ENCODE measurements at places on chromosomes 11 and 22. TPM values are rescaled to one million over a fixed set of nuclear protein-coding genes. Genes with fewer than 3 reads are reported as not detected.

DNA sequence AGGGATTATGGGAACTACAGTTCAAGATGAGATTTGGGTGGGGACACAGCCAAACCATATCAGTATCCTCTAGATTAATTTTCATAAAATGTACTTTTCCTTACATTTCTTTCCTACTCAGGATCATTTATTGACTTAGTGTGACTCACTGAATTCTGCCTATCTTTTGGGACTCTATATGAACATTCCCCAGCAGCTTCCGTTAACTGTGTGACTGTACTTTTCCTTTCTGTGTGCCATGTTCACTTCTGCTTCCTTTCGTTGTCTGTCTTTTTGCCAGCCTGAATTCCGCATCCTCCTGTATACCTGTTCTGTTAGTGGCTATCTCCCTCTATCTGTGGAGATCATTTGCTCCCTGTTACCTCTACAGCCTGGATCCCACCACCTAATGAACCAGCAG, 48.8 kb downstream of the SPECC1L start:
- H3K27ac ChIP-seq, result no peak overlapping the region
- H3K4me3 ChIP-seq, result no peak overlapping the region
- H3K36me3 ChIP-seq, result peaks cover 66% of the 10 kb centered on the region
- H3K4me1 ChIP-seq, result no peaks in the 10 kb centered on the region
- DNase-seq, result no peak

GRCh38 chr11:18383388-18384156, 10.8 kb upstream of the LDHA start:
- no peak overlapping the region for H3K4me3 ChIP-seq
- no peaks in the 10 kb centered on the region for H3K36me3 ChIP-seq
- H3K4me1 ChIP-seq, result no peaks in the 10 kb centered on the region
- no peak overlapping the region for H3K27ac ChIP-seq
- DNase-seq, result peak; percentile 46

DNA sequence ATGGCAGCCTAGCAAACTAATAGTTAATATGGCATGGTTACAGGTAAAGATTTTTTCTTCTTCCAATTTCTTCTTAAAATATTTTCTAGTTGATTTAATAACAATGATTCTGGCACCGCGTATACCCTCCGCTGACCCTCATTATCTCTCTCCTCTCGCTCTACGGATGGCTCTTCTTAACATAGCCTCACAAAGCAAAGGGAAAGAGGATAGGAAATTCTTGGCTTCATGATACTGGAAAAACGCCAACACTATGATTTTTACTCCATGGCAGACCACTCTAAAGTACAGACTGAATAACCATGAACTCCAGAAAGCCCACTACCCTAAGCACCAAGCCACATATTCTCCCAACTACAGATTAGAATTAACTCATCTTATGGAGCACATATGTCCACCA, 6.1 kb downstream of the PI4KA start:
- no peaks in the 10 kb centered on the region for H3K27me3 ChIP-seq
- no peak overlapping the region for H3K4me3 ChIP-seq
- H3K36me3 ChIP-seq, result no peaks in the 10 kb centered on the region

The YWHAH gene
- total RNA-seq, result 250 TPM

DNA sequence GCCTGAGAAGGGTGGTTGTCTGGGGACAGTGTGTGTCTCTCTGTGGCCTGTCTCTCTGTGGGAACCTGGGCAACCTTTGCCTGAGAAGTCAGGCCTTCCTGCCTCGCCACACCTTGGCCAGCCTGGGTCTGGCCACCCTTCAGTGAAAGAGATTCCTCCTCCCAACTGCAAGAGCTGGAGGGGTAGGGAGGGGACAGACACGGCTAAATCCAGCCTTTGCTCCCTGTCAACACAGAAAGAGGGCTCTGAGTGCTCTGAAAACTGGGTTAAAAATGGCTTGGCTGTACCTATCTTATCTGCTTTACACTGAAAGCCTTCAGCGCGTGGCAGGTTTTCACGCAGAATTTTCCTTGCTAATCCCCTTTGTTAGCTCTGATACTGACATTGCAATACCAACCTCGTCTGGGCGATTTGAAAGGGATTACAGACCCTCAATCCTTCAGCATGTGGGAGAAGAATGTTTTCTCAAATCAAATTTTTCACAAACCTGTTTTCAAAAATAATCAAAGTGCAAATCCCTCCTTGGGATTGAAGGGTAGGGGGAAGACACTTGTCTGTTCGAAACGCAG, 163.7 kb downstream of the DSCAML1 start:
- H3K36me3 ChIP-seq, result no peaks in the 10 kb centered on the region
- no peak overlapping the region for H3K27ac ChIP-seq
- no peaks in the 10 kb centered on the region for H3K4me1 ChIP-seq
- no peaks in the 10 kb centered on the region for H3K27me3 ChIP-seq

DNA sequence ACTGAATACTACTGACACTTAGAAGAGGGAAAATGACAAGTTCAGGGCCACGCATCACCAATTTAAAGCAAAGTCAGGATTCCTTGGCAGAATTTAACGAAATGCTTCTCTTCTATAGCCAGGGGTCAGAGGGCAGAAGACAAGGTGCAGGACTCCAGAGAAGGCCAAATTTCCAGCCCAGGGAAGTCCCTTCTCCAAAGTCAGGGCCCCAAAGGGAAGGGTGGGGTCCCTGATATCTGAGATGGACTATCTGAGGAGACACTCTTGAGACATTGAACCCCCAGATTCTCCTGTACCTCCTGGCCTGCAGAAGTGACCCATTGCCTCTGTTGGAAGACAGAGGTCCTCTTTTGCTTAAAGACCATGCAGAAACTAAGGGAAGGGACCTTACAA, 91.2 kb downstream of the RPS6KA4 start:
- no peak overlapping the region for H3K4me3 ChIP-seq
- DNase-seq, result peak; percentile 17
- no peak overlapping the region for H3K27ac ChIP-seq
- H3K27me3 ChIP-seq, result no peaks in the 10 kb centered on the region
- H3K4me1 ChIP-seq, result no peaks in the 10 kb centered on the region
- H3K36me3 ChIP-seq, result no peaks in the 10 kb centered on the region

The TNRC6B gene
- total RNA-seq, result 53.5 TPM

The NCAM1 gene
- total RNA-seq, result 2.2 TPM

The OLFML1 gene
- total RNA-seq, result not detected

The TMEM9B gene
- total RNA-seq, result 13.6 TPM

- H3K27ac ChIP-seq, result no peak overlapping the region
- H3K36me3 ChIP-seq, result peaks cover 8% of the 10 kb centered on the region
- H3K4me1 ChIP-seq, result peaks cover 13% of the 10 kb centered on the region
- H3K27me3 ChIP-seq, result no peaks in the 10 kb centered on the region
- no peak for DNase-seq
- H3K4me3 ChIP-seq, result no peak overlapping the region
These were observed 44.5 kb downstream of the NECTIN1 start for GRCh38 chr11:119684361-119685110.

The AIFM3 gene
- 1.9 TPM for total RNA-seq

DNA sequence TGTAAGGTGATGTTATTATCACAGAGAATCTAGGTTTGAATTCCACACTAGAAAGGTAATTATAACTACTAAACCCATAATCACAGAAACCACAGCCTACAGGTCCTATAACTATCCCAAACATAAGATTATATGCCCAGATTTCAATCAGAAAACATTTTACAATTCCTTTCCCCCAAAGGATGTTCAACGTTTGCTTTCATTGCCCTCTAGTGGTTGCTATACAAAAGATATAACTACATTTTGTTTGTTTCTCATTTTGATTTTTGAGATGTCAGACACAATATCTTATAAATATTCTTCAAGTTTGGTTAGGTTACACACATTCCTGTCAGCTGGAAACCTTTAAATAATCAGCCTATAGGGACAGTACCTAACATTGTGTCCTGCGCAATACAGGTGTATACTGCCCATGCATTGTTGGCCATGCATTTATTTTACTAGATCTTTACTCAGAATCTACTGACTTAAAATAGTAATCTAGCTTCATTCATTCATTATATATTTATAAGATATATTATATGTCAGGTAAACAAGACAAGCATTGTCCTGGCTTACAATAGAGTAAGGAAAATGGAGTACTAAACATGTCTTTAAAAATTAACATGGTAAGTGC, 530.5 kb upstream of the CCDC90B start:
- no peak for DNase-seq
- no peaks in the 10 kb centered on the region for H3K27me3 ChIP-seq
- no peaks in the 10 kb centered on the region for H3K36me3 ChIP-seq
- H3K4me3 ChIP-seq, result no peak overlapping the region

The OR6T1 gene
- total RNA-seq, result not detected

GRCh38 chr11:118342503-118343161, at the start of gene CD3D:
Gene CD3D, minus strand, starts transcription at chr11:118342705. Its CDS starts 98 bp downstream, at chr11:118342607.
- H3K27ac ChIP-seq, result no peak within 1 kb of the TSS
- no peak within 1 kb of the TSS for H3K4me3 ChIP-seq
- H3K36me3 ChIP-seq, result no peaks in the 10 kb centered on the region
- no peaks in the 10 kb centered on the region for H3K4me1 ChIP-seq

The TSPAN18 gene
- total RNA-seq, result 25.3 TPM
